ENCODE measurements at places on chromosomes 7 and 10.

GRCh38 chr10:20267734-20268133 is 451.5 kb downstream of the PLXDC2 start:
- DNase-seq = no peak

DNA sequence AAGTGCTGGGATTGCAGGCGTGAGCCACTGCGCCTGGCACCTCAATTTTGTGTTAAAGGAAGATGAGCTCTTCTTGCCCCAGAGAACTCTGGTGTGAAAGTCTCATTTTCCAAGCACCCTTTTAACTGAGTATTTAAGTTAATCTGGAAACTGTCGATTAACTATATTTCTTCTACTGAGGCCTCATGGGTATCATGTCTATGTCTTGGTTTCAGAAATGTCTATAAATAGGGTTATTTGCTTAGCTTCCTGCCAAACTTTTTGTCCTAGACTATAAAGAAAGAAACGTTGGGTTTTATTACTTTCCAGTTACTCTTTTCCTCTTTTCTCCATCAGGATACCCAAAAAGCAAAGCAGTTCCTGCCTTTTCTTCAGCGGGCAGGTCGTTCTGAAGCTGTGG is 102.4 kb downstream of the LRRC4 start:
- no peak for DNase-seq

GRCh38 chr7:131859147-131859821 is 302.9 kb upstream of the PODXL start:
- DNase-seq = peak; percentile 78

GRCh38 chr10:89262086-89263051 is 10.8 kb upstream of the LIPA start:
- DNase-seq = peak; percentile 72

DNA sequence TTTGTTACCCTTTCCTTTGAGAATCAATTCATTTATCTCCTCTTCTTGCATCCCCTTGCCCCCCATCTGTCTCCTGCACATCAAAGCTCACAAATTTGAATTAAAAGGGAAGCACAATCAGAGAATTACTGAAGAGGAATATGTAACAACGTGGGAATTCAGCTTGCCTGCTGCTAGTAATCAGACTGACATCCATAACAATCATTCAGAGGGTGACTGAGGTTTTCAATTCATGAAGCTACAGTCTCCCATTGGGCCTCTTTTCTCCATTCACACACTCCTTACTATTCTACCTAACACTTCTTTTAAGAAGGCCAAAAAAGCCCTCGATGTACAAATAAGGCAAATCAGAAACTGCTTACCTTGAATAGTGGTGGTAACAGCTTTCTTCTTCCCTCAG is 24.3 kb upstream of the DNA2 start:
- no peak for DNase-seq

GRCh38 chr7:134813663-134814396 is 34.4 kb downstream of the CALD1 start:
- DNase-seq = no peak

DNA sequence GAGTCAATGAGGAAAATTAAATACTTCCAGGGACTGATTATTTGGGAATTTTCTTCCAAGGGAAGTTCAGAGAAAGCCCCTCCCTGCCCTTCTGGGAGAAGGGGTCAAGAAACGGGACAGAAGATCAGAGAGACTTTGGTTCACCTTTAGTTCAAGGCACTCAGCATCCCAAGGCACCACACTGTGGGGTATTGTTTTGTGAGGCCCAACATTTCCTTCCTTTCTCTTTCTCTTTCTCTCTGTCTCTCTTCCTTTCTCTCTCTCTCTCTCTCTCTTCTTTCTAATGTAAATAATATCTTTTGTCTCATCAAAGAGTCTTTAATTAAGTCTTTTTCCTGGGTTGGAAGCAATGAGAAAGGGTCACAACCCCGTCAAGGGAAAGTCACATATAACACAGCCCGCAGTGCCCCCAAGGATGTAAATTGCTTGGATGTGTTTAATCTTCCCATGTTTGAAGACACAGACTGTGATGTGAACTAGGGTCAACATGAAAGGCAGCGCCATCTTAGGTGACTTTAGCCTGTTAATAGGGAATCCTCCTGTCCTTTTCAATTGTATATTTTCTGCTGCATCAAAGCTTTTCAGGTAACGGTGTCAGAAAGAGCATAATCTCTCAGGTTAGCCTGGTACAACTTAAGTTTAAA is 983.3 kb upstream of the C7orf33 start:
- DNase-seq = no peak

DNA sequence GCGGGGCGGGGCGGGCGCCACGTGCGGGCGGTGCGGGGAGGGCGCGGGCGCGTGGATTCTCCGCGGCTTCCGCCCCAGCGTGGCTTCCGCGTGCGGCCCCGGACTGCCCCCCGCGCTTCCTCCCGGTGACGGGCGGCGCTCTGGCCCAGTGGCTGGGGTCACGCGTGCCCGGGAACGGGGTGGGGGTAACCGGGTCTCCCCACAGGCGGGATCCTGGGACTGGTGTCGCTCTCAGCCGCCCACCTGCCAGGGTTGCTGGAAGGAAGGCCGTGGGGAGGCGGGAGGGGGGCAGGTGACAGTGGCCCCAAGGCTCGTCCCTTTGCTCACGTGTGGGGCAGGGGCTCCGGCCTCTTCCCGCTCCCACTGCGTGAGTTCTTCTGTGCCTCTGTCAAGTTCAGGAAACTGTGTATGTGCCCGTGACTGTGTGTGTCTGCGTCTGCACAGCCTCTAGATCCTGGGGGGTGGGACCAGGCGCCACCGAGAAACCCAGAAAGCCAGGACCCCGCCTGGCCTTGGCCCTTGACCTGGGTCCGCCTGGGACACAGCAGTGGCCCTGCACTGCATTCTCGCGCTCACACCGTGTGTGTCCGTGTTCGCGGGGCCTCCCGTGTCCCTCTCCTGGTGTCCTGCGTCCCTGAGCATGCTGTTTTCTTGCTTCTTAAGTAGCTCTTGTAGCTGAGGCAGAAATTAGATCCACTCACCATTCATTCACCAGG is 919 bp downstream of the MAFK start:
- peak; percentile 61 for DNase-seq

DNA sequence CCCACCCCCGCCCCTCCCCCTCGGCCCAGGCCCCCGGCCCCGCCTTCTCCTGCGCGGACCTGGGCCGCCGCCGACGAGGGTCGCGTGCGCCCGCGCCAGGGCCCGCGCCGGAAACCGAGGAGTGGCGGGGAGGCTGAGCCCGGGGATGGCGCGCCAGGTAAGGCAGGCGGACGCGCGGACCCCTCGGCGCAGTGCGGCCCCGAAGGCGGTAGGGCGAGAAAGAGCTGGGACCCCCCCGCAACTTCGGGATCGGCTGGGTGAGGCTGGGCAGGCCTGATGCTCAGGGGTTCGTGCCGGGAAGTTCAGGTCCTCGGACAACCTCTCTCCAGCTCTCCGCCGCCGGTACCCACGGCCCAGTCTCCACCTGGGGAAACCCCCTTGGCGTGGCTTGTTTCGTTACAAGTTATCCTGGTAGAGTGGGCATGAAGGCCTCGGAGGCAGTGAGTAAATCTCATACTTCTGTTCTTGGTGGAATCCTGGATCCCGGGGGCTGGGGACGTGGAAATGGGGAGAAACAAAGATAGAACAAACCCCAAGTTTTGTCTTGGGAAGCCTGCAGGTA is 58.4 kb downstream of the ZNF467 start:
- DNase-seq = peak; percentile 12

DNA sequence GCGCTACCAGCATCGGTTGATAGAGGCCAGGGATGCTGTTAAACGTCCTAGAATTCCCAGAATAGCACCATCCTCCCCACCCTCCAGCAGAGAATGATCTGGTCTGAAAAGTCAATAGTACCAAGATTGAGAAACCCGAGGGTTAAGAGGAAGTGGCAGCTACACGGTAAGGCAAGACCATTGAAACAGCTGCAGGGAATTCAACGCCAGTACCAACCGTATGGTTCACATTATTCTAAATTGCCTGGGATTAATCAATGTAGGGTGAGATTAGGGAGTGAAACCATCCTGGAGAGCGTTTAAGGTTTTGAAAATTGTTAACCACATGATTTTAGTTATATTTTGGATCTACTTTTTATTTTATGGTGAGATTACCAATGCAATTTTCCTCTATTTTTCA is 352.2 kb downstream of the PRPF18 start:
- no peak for DNase-seq

- DNase-seq = peak; percentile 31
These were observed 2.9 kb downstream of the ADD3 start for GRCh38 chr10:110010486-110011378.

DNA sequence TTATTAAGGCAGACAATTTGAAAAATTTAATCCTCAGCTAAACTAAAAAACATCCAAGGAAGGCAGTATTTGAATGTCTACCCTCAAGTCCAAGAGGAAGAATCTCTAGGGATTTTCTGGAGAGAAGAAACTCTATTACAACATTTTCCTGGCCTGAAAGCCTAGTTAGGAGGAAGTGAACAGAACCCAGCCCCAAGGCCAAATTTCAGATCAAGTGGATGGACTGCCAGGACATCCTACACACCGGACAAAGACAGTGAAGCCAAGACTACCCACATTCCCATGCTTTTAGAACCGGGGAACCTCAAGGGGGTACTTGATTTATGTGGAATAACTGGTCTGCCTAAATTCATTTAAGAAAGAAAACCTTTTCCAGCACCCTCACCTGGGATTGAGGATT is 108.9 kb upstream of the MEOX2 start:
- DNase-seq = no peak

GRCh38 chr7:69820479-69821192 is 222.4 kb downstream of the AUTS2 start:
- DNase-seq = no peak

GRCh38 chr10:112442063-112442462 is 4.7 kb downstream of the ZDHHC6 start:
- no peak for DNase-seq

- DNase-seq = no peak
These were observed 1.5 kb downstream of the PDCD4 start for GRCh38 chr10:110872984-110873923.

- no peak for DNase-seq
These were observed 88.6 kb upstream of the PFKP start for GRCh38 chr10:2978574-2979273.

GRCh38 chr7:101896316-101896715 is 78.9 kb downstream of the CUX1 start:
- no peak for DNase-seq

DNA sequence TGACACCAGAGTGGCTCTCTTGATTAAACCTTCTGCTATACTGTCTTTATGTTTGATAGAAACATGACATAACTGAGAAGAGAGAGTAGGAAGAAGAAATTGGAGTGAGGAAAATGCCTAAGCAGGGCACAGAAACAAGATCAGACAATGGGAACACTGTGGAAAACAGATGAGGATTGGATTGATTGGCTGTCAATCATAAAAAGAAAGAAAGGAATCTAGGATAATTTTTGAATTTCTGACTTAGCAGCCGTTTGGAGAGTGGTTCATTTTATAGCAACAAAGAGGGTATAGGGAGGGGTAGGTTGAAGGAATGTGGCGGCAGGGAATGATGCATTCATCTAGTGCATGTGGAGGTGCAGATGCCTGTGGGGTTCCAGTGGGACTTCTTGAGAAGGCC is 7.8 kb downstream of the TEX47 start:
- DNase-seq = no peak

GRCh38 chr7:100571829-100572116 is 1.9 kb downstream of the SAP25 start:
- DNase-seq = no peak

DNA sequence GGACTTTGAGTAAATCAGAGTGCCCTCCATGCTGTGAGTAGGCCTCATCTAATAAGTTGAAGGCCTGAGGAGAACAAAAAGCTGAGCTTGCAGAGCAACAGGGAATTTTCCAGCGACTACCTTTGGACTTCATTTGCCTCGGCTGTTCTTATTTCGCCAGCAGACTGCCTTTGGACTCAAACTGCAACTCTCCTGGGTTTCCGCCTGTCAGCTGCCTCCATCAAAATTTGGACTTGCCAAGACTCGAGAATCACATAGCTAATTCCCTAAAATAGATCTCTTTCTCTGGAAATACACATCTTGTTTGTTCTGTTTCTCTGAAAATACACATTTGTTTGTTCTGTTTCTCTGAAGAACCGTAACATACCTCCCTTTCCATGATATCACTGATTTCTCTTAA is 93.8 kb downstream of the ITGB8 start:
- no peak for DNase-seq

DNA sequence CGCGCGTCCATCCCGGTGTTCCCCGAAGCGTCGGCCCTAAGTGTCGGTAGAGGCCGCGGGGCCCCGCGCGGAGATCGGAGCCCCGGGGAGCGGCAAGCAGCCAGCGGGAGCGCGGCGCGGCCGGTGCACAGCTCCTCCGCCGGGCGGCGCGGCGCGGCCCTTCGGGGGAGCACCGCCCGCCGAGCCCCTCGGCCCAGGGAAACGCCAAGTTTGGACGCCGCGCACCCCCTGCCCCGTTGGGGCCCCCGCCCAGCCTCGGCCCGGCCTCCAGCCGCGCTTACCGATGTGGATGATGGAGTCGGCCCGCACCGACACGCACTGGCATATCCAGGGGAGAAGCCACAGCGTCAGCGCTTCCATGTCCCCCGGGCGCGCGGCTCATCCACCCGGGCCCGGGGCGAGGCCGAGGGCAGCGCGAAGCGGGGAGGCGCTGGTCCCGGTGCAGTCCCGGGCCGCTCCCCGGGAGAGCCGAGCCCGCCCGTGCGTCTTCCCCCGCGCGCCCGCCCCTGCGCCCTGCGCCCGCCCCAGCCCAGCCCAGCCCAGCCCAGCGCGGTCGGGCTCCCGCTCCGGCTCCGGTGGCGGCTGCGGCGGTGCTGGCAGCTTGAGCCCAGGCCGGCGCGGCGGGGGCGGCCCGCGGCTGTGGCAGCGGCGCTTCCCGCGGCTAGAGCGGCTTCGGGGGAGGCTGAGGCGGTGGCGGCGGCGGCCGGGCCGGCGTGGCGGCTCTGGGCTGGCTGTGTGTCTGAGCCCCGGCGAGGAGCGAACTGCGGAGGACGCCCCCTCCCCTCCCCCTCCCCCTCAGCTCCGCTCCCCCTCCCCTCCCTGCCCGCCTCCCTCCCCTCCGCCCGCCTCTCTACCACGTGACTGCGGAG is at the start of gene GRID1:
Gene GRID1 (minus strand): TSS at position 763 of the 869 bp plus-strand sequence.
- no peak for DNase-seq

GRCh38 chr7:24241206-24241605 is 42.8 kb upstream of the NPY start:
- peak; percentile 63 for DNase-seq

- DNase-seq = no peak
These were observed 39.5 kb upstream of the DGKI start for GRCh38 chr7:137886281-137886680.

GRCh38 chr7:43750016-43750887 is 8.2 kb upstream of the BLVRA start:
- no peak for DNase-seq
